ENCODE measurements at places on chromosomes 7 and 10.

GRCh38 chr10:102335184-102335583, 60.3 kb upstream of the NFKB2 start:
- no peak for DNase-seq

- DNase-seq, result no peak
Observed at GRCh38 chr10:120105492-120105891, 213.0 kb downstream of the SEC23IP start.

- DNase-seq, result no peak
Observed at GRCh38 chr7:151843181-151843580, 33.7 kb downstream of the PRKAG2 start.

DNA sequence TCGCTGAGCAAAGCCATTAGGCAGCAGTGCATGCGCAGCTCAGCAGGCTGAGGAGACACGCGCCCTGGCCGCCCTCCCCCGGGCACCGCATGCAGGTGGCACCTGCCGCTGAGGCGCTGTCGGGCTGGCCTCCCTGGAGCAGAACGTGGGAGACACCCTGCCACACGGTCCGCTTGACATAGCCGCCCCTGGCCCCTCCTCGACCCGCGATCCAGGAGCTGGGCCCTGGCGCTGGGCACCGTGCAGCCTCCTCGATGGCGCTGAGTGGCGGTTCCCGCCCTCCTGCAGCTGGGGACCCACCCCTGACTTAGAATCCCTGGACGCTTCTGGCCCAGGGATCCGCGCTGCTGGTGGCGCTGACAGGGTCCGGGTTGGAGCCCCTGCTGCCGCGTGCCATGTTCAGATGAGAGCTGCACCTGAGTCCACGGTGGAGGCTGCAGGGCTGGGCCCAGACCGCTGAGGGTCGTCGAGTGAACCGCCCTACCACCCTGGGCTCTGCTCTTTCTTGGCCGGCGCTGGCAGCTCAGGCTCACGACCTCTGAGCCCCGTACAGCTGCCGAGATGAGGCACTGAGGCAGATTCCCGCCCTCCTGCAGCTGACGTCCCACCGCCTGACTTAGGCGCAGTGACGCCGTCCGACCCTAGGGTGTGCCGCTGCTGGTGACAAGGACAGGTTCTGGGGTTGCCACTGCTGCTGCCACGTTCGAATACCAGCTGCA, 116.8 kb downstream of the OR13A1 start:
- DNase-seq, result no peak

GRCh38 chr7:28067171-28067570, 113.4 kb downstream of the JAZF1 start:
- DNase-seq, result no peak

- no peak for DNase-seq
Observed at GRCh38 chr7:18489624-18490023, 5.9 kb upstream of the HDAC9 start.

DNA sequence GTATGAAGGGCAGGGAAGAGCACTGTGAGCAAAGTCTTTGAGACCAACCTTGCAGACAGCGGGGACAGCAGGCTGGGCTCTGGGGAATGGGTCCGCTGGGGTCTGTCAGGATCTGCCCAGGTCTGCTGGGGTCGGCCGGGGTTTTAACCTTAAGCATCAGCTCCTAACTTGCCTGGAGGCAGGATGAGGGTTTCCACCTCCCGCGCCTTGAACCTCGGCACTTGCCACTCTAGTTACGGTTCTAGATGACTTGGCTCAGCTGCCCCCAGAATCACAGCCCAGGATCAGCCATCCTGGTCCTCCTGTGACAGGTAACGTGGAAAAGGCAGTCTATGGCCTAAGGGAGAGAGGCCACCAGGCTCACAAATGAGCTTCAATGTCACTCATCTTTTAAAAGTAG, 50.4 kb upstream of the CACUL1 start:
- no peak for DNase-seq

- DNase-seq, result no peak
Observed at GRCh38 chr7:19701471-19701870, 7.4 kb downstream of the POLR1F start.

DNA sequence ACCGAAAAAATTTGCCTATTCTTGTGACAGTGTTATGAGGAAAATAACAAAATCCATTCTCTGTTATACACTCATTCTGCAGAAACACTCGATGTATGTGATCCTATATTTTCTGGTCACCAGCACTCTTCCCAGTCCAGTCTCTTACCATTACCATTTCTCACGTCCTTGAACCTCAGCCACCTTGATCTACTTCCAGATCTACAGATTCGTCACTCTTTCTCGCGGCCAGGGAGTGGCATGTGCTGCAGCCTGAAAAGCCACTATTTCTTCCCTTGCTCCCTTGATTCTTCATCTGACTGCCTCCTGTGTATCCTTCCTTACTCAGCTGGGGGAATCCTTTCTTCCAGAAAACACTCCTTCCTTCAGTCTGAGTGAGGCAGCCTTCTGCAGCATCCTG, 14.1 kb upstream of the TAF3 start:
- DNase-seq, result no peak

DNA sequence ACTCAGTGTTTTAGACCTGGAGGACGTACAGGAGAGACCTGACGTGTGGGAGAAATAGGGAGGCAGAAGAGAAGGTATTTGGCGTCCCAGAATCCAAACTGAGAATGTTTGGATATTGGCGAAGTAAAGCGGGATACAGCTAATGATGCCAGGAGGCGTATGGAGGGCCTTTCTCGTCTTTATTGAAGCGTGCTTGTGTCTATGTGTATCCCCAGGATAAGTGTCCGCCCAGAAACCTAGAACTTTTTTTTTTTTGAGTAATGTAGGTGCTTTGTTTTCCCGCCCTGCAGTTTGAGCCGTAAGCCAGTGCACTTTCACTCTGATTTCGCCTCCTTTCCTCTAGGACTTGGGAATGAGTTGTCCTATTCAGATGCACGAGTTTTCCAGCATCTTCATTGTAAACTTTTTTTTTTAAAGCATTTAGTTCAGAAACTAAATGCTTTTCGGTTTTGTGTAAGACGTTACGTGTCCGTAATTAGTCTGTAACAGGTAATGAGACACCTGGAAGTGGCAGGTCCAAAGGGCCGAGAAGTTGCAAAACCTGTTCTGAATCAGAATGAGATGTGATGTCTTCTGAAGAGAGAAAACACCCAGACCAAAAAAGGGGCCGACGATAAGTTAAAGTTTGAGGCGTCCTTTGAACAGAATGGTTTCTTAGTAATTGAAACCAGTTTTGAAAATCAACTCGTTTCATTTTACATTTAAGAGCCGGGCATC, 746 bp downstream of the ARL5B start:
- DNase-seq, result no peak

GRCh38 chr10:72746426-72747363, 54.8 kb downstream of the MCU start:
- DNase-seq, result no peak

DNA sequence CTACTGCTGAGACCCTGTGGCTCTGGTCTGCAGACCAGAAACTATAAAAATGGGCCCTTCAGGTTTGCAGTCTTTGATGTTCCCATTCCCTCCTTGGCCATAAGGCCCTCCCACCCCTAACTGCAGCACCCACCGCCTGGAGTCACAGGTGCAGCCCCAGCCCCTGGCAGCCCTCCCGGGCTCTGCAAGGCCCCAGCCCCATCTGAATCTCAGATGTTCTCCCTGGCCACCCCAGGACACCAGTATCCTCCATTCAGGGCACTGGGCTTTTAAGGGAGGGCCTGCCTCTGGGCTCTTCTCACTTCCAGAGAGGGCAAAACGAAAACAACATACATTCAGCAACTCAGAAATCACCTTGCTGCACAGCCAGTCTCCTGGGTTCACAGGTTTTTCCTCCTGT, 107.7 kb upstream of the RET start:
- no peak for DNase-seq

- no peak for DNase-seq
Observed at GRCh38 chr10:118337356-118337755, 4.8 kb downstream of the FAM204A start.

- no peak for DNase-seq
Observed at GRCh38 chr10:4902571-4903011, 60.6 kb upstream of the AKR1C1 start.

DNA sequence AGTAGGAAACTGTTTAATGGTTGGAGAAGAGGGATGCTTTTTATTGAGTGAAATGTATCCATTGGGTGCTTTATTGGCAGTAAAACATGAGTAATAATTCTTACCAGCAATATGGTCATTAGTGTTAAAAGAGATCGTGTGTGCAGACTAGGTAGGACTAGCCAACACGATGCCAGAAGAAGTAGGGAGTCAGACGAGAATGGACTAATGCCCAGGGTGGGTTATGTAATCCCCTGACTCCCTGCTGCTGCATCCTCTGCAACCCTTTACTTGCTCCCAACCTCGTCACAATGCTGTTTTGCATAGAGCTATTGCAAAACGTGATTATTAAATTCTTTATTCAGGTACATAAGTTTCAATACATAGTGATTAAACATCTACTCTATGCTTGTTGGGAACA, 1213.7 kb downstream of the GATA3 start:
- DNase-seq, result no peak

GRCh38 chr7:148173369-148173768, 417.2 kb upstream of the C7orf33 start:
- DNase-seq, result no peak

DNA sequence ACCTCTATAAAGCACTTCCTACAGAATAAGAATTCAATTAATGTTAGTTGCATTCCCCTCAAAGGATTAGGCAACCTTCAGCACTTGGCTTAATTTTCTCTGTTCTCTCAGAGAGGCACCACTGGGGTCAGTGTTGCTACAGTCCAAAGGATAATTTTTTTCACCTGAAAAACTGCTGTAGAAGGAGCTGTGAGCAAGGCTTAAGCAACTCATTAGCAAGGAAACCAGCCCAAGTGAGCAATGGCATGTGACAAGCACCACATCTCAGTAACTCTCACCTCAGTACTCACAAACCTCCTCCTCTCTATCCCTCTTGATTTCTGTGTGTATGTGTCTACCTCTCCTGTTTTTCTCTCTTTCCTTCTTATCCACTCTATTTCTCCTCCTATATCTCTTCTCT, 55.9 kb downstream of the DGKI start:
- no peak for DNase-seq

GRCh38 chr10:78109210-78109609, 75.5 kb downstream of the RPS24 start:
- no peak for DNase-seq

- no peak for DNase-seq
Observed at GRCh38 chr7:30246392-30246791, 38.0 kb upstream of the ZNRF2 start.

- no peak for DNase-seq
Observed at GRCh38 chr7:68663392-68663791, 934.9 kb upstream of the AUTS2 start.

DNA sequence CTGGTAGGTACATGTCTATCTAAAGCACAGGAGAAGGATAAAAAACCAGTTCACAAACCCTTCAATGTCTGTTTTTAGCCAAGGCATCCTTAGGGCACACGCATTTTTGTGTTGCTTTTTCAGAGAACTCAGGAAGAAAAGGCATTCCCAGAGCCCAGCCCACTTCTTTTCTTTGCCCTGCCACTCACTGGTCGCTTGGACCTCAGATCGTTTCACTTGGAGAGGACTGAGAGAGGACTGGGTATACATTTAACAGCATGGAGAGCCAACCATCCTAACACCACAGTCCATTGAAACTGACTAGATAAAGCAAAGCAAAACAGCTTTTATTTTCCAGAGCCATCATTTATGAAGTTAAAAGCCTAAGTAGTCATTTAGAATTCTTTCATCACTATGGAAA, 194.2 kb downstream of the CAMK1D start:
- DNase-seq, result no peak

- no peak for DNase-seq
Observed at GRCh38 chr10:116278846-116279245, 5.8 kb upstream of the GFRA1 start.

DNA sequence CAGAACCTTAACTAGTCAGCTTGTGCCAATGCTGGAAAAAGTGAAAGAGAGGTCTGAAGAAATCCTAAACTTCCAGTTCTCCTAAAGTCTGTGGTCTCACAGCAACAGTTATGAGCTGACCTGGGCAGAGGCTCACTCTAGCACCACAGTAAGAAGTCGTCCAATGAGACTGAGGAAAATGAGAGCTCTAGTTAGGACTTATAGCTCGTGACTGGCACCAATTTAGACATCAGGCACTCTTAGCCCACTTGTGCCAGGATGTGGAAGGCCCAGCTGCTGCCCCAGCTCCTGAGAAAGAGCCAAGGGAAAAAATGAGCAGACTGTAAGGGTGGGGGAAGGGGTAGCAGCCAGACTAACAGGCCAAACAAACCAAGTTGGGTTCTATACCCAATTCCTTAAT, 7.6 kb downstream of the MMS19 start:
- no peak for DNase-seq

DNA sequence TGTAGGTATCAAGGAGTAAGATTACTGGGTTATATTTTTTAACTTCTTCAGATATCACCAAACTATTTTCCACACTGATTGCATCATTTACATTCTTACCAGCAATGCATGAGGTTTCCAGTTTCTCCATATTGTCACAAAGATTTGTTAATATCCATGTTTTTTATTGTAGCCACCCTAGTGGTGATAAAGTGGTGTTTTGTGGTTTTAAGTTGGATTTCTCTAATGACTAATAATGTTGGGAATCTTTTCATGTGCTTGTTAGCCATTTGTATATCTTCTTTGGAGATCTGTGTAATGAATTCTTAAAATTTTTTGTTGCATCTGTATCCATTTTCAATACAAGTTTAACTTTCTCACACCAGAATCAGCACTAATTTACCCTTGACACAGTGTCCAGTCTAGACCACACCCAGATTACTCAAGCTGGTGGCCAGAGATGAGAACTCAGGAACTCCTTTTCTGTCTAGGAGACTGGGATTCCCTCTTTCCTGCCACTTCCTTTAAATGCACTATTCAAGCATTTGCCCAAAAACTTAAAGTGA, 67.0 kb upstream of the PLXDC2 start:
- DNase-seq, result no peak

- DNase-seq, result no peak
Observed at GRCh38 chr7:32583791-32584190, 88.5 kb downstream of the AVL9 start.

- no peak for DNase-seq
Observed at GRCh38 chr10:103564776-103565520, 71.4 kb downstream of the NEURL1 start.

- no peak for DNase-seq
Observed at GRCh38 chr10:129790715-129791446, 173.2 kb downstream of the EBF3 start.

- no peak for DNase-seq
Observed at GRCh38 chr7:26013551-26014083, 138.4 kb upstream of the NFE2L3 start.

DNA sequence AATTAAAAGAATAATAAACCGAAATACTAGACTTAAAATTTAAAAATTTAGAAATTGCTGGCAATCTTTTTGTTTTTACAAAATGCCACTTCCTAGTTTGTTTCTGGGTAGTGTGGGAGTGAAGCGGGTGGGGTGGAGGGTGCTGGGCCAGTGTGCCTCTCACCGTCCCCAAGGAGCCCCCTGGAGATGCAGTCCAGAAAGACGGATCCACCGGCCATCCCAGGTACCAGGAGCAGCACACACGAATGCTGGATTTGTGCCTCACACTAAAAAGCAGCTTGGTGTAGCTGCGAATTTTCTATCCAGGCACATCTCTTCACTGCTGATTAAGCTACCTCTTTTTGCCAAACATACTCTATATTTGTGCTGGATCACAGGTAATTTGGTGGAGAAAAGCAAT, 618.1 kb downstream of the DNAJB6 start:
- DNase-seq, result no peak

- DNase-seq, result no peak
Observed at GRCh38 chr10:103145046-103145445, 48.0 kb downstream of the NT5C2 start.

Measured in CD8-positive, alpha-beta memory T cell (primary cell).